ENCODE measurements at places on chromosomes 13 and 19.
A peak's percentile ranks its signal among the peaks of the same experiment; 100 is the strongest.

GRCh38 chr13:24127116-24127631 is 33.3 kb upstream of the SPATA13 start:
- no peak for DNase-seq

DNA sequence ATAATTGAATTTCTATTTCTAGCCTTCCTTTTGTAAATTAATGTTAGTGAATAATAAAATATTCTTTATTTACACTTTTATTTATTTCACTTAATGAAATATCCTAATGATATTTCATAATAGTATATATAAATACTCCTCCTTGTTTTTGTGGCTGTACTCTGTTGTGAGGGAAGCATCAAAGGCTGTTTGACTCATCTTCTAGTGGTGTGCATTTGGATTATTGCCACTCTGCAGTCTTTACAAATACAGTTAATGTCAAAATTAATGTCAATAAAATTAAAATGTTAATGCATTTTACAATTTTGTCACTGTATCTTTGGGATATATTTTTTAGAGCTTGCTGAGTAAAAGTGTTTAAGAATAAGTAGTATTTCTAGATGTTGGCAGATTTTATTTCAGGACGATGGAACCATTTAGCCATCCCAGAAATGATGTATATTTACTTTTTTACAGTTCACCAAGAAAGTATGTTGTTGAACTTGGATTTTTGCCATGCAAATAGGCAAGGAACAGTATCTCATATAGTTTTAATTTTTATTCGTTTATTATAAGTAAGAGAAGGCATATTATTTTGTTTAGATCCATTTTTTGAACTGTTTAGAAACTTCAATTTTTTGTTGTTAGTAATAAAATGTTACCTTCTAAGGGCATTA is 281.2 kb upstream of the SLITRK6 start:
- DNase-seq: no peak

GRCh38 chr13:77729502-77730221 is 32.2 kb downstream of the SLAIN1 start:
- DNase-seq: peak; percentile 42

GRCh38 chr19:56613639-56614038 is 18.5 kb downstream of the ZNF71 start:
- DNase-seq: no peak

GRCh38 chr13:50917572-50917971 is 8.0 kb downstream of the RNASEH2B start:
- DNase-seq: no peak

- no peak for DNase-seq
Observed at GRCh38 chr13:91813253-91813652, 414.8 kb downstream of the GPC5 start.

GRCh38 chr19:16714702-16715287 is 4.9 kb upstream of the NWD1 start:
- peak; percentile 49 for DNase-seq

DNA sequence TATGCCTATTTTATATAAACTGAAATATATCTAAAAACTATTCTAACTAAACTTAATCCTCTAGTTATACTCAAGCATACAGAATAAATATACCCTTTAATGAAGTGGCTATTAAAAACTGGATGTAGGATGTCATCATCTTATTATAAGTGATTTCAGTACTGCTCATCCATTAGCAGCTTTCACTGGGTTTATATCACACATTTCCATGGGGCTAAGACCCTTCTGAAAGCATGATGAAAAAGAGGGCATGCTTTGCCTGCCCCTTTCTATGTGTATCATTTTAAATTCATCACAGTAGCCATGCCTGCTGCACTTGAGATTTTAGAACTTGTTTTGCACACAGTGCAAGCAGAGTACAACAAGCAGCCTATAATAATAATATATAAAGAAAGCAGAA is 477.5 kb downstream of the SLITRK6 start:
- DNase-seq: no peak

- no peak for DNase-seq
Observed at GRCh38 chr13:41008349-41008980, 10.7 kb downstream of the ELF1 start.

- no peak for DNase-seq
Observed at GRCh38 chr13:44220948-44221347, 152.7 kb upstream of the SERP2 start.

GRCh38 chr13:89514534-89515312 is 1832.8 kb upstream of the MIR17HG start:
- no peak for DNase-seq

- DNase-seq: no peak
Observed at GRCh38 chr13:65841156-65841555, 1389.0 kb downstream of the PCDH9 start.

GRCh38 chr13:36992362-36992761 is 6.8 kb downstream of the ALG5 start:
- no peak for DNase-seq

GRCh38 chr13:93589788-93590187 is 363.2 kb downstream of the GPC6 start:
- DNase-seq: no peak

DNA sequence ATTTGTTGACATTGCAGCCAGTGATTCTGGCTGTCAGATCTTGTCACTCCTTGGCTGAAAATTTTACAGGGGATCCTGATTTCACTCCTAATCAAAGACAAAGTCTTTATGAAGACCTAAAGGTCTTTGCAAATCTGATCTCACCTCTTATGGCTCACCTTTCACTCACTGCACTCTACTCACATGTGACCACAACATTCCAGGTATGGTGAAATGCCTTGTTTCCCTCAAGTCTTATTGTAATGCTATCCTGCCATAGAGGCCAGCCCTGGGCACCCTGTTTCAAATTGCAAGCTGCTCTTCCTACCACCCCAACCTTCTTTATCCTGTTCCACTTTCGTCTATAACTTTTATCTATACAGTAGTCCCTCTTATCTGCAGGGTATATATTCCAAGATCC is 200.1 kb downstream of the NDFIP2 start:
- DNase-seq: no peak

DNA sequence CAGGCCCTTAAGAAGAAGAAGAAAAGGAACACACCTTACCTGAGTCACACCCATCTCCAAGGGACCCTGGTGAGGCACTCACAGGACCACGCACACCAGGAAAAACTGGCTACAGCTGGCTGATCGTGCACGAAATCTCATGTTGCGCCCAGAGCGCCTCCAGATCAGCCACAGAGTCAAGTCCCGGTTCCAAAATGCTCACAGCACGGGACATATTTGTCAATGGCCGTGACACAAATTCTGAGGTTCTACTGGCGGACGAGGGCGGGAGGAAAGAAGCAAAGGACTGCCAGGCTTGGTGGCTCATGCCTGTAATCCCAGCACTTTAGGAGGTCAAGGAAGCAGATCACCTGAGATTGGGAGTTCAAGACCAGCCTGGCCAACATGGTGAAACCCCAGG is 21.5 kb downstream of the SH3GL1 start:
- no peak for DNase-seq

- DNase-seq: no peak
Observed at GRCh38 chr19:48064509-48064908, 20.6 kb upstream of the CABP5 start.

DNA sequence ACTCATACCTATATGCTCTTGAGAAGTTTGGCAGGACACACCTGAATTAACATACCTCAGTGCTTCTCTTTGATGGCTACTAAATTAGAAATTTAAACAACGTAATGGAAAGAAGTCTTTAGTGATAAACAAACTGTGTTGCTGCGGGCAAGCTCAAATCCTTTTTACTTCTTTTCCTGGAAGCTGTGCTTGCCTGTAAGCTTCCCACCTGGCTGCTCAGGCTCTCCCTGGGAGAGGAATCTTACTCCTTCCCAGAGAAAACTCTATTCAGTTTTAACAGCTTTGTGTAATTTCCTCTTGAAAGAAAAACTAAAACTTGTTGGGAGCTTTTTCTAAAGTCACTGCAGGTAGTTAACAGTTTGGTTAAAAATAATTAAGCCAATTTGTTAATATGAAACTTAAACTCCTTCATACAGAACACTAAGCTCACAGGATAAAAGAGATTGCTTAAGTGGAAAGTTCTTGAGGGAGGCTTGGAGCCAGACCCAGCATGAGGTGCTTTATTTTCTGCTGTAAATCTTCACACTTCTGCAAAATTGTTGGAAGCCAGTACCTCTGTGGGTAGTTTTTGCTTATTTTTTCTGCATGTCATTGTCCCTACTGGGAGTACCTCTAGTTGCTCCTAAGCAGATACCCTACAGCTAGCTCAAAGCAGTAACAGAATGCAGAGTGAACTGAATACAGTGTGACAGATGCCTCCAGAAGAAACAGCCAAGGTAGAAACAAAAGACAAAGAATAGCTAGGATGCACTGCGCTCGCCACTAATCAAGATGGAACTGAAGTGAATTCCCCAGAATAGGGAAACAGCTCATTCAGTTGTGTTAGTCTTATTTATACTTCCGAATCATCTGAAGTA is 1253.0 kb downstream of the PCDH17 start:
- no peak for DNase-seq

DNA sequence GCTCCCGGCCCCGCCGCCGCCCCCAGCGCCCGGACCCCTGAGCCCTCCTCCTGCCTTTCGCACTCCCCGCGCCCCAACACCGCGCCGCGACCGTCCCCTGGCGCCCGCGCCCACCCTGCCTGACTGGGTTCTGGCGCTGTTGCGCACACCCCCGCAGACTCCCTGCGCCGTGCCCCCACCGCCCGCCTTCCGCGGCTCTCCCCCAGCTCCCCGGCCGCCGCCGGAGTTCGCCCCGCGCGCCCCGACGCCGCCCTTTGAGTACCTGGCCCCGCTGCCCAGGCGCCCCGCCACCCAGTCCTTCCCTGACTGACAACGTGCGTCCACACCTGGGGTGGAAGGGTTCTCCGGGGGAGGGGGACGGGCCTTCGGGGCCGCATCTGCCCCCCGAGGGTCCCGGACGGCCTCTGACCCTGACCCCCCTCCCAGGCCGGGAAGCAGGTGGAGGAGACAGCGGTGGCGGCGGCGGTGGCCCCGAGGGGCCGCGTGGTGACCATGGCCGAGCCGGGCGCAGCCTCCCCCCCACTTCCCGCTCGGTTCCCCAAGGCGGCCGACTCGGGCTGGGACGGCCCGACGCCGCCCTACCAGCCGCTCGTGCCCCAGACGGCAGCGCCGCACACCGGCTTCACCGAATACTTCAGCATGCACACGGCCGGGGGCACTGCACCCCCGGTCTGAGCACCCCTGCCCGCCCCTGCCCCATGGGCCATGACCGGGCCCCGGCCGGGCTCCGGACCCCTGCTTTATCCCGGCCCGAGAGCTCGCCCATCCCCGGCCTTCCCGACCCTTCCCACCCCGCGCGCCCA is 1.4 kb upstream of the MEGF8 start:
- DNase-seq: peak; percentile 33

- no peak for DNase-seq
Observed at GRCh38 chr13:85665286-85665685, 133.9 kb downstream of the SLITRK6 start.

DNA sequence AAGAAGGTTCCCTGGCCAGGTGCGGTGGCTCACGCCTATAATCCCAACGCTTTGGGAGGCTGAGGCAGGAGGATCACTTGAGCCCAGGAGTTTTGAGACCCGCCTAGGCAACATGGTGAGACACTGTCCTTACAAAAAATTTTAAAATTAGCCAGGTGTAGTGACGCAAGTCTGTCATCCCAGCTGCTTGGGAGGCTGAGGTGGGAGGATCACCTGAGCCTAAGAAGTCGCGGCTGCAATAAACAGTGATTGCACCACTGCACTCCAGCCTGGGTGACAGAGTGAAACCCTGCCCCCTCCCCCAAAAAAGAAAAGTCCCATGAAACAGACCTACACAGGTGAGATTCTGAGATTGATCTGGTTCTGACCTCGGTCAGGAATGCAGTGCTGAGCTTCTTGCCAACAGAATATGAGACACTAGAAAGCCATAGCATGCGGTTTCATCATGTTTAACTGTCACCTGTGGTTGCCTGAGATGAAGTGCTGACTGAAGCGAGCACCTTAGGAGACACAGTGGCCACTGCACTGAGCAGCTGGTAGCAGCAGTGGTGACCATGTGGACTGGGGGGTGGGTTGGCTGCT is 2.0 kb upstream of the A1BG start:
- no peak for DNase-seq
